ENCODE measurements at places on chromosomes 3 and 15. TPM values are rescaled to one million over a fixed set of nuclear protein-coding genes. Genes with fewer than 3 reads are reported as not detected.

The GATM gene
- 2.7 TPM for total RNA-seq

The OIP5 gene
- 9.2 TPM for total RNA-seq

The TRIM42 gene
- not detected for total RNA-seq

The TTC21A gene
- 2.7 TPM for total RNA-seq

The HAPLN3 gene
- 31.6 TPM for total RNA-seq

The DAPK2 gene
- total RNA-seq = 10.6 TPM

The CD200R1 gene
- 5.7 TPM for total RNA-seq

The GCNT3 gene
- not detected for total RNA-seq

The THPO gene
- not detected for total RNA-seq

The RTP3 gene
- not detected for total RNA-seq

The TMEM207 gene
- not detected for total RNA-seq

The LTF gene
- total RNA-seq = not detected

The TEX264 gene
- 55.3 TPM for total RNA-seq

The IFRD2 gene
- 59.2 TPM for total RNA-seq

The PP2D1 gene
- total RNA-seq = not detected

The CP gene
- total RNA-seq = not detected

The CYP11A1 gene
- total RNA-seq = not detected

The GP9 gene
- not detected for total RNA-seq

The GAP43 gene
- total RNA-seq = not detected

The IL12A gene
- total RNA-seq = not detected

The ITPKA gene
- 3.5 TPM for total RNA-seq

The FNDC3B gene
- total RNA-seq = 17.6 TPM

The KLHL6 gene
- total RNA-seq = 33.5 TPM

The ANAPC13 gene
- 25.1 TPM for total RNA-seq

The CACNA2D3 gene
- not detected for total RNA-seq

The DTWD1 gene
- total RNA-seq = 20.7 TPM

The TTC23 gene
- total RNA-seq = 0.67 TPM

The FOXL2 gene
- total RNA-seq = not detected

The EBLN2 gene
- total RNA-seq = 9.8 TPM

The CHCHD6 gene
- 9.9 TPM for total RNA-seq

The LCTL gene
- not detected for total RNA-seq

The AADACL2 gene
- total RNA-seq = not detected

The TFDP2 gene
- total RNA-seq = 24.1 TPM

The NR2F2 gene
- total RNA-seq = not detected

The CIB2 gene
- 1.7 TPM for total RNA-seq

The C3orf20 gene
- 0.45 TPM for total RNA-seq

The GRK7 gene
- 0.09 TPM for total RNA-seq

The LRRIQ4 gene
- total RNA-seq = 0.13 TPM

The CCDC9B gene
- total RNA-seq = 2.7 TPM

The MYZAP gene
- total RNA-seq = not detected

The DAZL gene
- 0.09 TPM for total RNA-seq

The AQR gene
- total RNA-seq = 39.4 TPM

All from activated T-helper 17 cell treated with anti-CD3 and anti-CD28 coated beads, Interleukin-2, amount 50 U/mL, for 72 hours (primary cell).